ENCODE measurements at places on chromosomes 13 and 19.

GRCh38 chr13:30446126-30446500, 19.6 kb downstream of the HMGB1 start:
- DNase-seq: no peak

GRCh38 chr19:8616861-8617260, 6.3 kb upstream of the ADAMTS10 start:
- no peak for DNase-seq

DNA sequence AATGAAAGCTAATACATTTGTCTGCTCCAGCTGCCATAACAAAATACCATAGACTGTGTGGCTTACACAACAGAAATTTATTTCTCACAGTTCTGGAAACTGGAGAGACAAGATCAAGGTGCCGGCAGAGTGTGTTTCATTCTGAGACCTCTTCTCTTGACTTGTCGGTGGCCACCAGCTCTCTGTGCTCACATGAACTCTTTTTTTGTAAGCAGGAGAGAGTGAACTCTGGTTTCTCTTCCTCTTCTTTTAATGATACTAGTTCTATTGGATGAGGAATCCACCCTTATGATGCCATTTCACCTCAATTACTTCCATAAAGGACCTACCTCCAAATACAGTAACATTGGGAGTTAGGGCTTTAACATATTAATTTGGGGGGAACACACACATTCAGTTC, 11.7 kb downstream of the KCTD12 start:
- DNase-seq: no peak

DNA sequence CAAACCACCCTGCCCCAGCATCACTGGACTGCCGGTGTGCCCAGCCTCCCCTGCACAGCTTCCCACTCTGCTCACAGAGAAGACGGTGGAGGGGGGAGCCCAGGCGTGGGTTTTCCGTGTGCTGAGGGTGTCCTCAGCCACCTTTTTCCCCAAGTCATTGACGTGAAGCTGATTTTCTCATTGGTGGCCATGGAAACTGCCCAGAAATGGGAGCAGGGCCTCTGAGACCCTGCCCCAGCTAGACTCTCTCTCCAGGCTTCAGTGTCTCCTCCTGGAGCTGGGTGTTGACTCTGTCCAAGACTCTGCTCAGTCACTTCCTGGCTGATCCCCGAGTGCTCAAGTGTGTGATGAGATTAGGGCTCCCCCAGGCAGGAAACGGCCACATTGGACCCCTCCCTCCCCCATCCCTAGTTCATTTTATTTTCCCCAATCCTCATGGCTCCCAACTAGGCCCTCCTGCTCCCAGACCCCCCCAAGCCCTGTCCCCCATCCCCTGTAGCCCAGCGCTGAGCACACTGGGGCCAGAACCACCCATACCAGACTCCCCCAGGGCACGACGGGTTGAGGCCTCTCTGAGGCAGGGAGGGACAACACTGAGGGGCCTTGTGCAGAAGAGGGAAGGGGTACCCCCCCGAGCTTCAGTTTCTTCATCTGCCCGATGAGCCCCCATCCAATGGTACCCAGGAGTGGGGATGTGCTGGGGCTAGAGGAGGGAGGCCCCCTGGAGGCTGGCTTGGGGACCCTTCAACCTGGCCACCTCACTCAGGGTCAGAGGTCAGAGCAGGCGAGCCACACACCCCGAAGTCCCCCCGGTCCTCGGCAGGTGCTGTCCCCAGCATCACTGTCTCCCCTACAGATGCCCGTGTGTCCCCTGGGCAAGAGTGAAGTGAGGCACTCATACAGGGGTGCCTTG, 1.2 kb upstream of the F2RL3 start:
- DNase-seq: no peak

All from stimulated activated CD8-positive, alpha-beta memory T cell treated with anti-CD3 and anti-CD28 coated beads, Interleukin-12 subunit alpha, Interleukin-12 subunit beta, amount 100 ng/mL, for 1 hour (primary cell).